ENCODE measurements at places on chromosomes 4 and X.
A peak's percentile ranks its signal among the peaks of the same experiment; 100 is the strongest.

DNA sequence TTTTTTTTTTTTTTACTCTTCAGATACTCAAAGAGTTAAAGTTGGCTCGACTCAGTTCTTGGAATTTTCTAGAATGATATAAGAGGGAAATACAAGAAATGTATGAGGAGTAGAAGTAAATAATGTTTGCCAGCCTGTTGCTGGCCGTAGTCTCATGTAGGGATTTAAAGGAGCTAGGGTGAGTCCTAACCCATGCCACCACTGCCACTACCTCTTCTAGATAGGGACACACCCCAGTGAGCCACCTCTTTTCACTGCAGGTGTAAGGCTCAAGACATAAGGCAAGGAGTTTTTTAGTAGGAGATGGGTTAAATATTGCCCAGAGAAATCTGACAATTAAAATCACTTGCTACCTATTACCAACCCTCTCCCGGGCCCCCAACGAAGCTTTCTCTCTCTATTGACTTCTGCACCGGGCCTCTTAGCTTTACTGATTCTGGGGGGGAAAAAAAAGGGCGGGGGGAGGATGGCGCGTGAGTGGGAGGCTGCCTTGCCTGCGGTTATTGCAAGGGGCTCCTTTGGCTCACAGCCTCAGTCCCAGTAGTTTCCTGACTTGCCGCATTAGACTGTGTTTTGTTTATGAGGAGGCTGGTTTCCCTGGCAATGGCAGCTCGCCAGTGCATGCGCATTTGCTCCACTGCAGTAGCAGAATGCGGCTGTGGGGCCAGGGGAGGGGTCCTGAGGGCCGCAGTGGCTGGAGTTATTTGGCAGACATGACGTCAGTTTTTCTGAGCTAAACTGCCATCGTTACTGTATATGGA, 3.0 kb downstream of the LINC00632 start:
- peak; percentile 6 for DNase-seq

- no peak for DNase-seq
Measured at GRCh38 chrX:149825424-149825823, 43.7 kb downstream of the MAGEA9 start.

- DNase-seq, result no peak
Measured at GRCh38 chr4:163384434-163384833, 40.7 kb downstream of the NPY5R start.

DNA sequence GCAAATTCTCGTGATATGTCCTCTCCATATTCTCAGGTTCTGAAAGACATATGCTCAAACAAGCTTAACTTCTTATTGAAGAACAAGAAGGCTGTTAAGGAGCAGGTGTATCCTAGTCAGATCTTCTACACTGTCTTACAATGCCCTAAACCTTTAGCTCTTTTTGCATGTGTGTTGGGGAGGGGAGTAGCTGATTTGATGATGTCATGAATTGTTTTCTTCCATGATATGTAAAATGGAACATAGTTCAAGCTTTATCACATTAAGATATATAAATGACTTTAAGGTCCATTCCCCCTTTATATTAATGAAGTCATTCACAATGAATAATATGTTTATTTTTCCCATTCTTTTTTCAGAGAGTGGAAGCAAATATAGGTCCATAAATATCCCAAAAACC, 332.5 kb upstream of the FAM241A start:
- no peak for DNase-seq

- no peak for DNase-seq
Measured at GRCh38 chr4:86432559-86433134, 72.8 kb upstream of the MAPK10 start.

DNA sequence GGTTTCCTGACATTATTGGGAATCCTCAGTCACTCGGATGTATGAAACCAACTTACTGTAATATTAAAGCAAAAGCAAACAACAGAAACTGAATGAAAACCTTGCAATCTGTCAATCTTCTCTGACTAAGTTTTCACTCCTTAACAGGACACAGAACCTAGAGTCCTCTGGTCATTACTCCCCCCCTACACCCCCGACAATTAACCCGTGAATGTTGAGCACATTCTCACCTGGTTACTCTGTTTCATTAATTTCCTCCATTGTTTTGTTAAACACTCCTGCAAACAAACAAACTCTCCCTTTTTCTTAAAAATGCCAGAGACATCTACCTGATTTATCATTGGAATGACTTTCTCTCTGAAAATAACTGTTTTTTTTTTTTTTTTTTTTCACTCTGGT, 469.0 kb upstream of the PRKX start:
- DNase-seq, result no peak

DNA sequence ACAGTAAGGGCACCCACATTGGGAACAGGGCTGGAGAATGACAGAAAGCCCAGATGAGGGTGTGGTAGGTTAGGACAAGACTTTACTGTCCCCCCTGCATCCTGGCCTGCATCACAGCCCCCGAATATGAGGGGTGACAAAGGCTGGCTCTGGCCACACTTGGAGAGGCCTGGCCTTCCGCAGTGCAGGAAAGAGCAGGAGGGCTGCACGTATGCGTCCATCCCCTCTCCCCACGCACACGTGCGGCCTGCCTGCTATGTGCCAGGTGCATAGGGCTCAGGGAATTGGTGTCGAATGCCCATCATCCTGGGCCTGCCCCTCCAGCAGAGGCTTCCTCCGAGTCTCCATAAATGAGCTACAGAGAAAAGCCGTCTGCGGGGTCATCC, 80.5 kb downstream of the ABLIM2 start:
- DNase-seq, result no peak

GRCh38 chrX:106894392-106894909, 8.7 kb downstream of the RIPPLY1 start:
- peak; percentile 24 for DNase-seq

DNA sequence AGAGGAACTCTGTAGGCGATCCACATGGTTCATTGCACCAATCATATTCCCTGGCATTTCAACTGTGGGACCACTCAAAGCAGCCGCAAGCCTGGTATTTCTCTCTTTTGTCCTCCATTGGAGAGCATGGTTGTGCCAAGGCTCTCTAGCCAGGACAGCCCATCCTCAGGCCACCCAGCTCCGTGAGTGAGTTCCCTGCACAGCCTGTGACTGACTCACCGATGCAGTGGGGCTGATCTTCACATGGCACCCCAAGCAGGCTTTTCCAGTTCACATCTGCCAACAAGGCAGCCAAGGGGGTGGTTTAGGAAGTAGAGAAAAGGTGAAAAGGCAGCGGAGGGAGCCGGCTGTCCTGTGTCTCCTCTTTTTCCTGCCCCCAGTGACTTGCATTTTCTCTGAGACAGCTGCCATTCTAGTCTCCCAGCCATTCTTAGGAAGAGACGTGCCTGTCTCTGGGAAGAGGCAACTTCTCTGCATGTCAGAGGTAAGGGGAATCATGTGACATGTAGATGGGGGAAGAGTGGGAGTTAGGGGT, 69.2 kb downstream of the MID1IP1 start:
- DNase-seq, result no peak

DNA sequence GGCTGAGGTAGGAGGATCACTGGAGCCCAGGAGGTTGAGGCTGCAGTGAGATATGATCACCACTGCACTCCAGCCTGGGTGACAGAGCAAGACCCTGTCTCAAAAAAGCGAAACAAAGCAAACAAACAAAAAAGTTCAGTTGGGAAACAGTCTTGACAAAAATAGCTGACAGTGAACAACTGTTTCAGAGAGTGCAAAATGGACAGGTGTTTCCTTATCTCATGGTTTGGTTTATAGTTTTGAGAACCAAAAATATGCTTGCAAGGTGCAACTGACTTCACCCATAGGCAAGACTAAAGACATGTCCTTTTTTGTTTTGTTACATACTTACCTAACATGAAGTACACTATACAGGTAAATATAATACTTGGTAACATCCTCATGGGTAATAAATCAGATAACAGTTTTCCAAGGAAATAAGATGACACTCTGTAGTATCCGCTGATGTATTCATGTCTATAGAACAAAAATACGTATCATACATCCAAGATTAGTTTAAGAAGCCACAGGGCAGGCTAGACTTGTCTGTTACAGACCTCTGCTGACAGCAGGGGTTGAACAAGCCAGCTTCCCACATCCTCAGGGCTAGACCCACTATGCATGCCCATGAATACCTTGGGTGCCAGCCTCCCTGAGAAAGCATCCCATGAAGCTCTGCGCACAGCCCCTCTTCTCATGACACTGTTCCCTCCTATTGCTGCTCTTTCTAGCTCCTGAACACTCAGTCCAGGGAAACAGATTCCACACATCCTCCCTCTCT, 59.3 kb downstream of the ABCG2 start:
- DNase-seq, result no peak

DNA sequence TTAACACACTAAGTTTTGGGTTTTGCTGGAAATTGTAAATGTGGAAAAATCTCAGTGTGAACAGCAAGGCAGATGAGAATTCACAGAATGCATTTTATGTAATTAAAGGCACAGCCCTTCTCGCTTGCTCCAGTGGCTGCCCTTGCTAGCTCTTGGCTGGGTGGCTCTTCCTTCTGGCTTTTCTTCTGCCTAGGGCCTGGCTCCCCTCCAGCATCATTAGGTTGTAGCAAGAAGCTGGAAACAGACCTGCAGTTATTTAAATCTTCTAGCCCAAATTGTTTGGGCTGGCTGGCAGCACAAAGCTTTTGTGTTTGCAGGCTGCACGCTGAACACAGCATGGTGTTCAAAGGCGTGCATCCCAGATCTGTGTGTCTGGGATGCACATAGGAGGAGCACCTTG, 56.5 kb downstream of the LIMCH1 start:
- DNase-seq, result no peak

- peak; percentile 12 for DNase-seq
Measured at GRCh38 chrX:71992711-71993110, 82.1 kb downstream of the NHSL2 start.
